Astrocyte (in vitro differentiated cells and primary cell): ENCODE measurements at places on chromosomes 4 and X. TPM values are rescaled to one million over a fixed set of nuclear protein-coding genes. Genes with fewer than 3 reads are reported as not detected.
A peak's percentile ranks its signal among the peaks of the same experiment; 100 is the strongest.

- no peak overlapping the region for H3K27ac ChIP-seq
- peaks cover 4% of the 10 kb centered on the region for H3K4me1 ChIP-seq
- no peak overlapping the region for H3K4me3 ChIP-seq
- DNase-seq, result peak; percentile 59
Measured at GRCh38 chrX:86002076-86002896, 45.1 kb downstream of the CHM start.

- peaks cover 4% of the 10 kb centered on the region for H3K4me1 ChIP-seq
- peak; percentile 41 for DNase-seq
- H3K36me3 ChIP-seq, result no peaks in the 10 kb centered on the region
Measured at GRCh38 chr4:112813790-112814189, 176.8 kb downstream of the LARP7 start.

GRCh38 chr4:123939621-123940020, 543.0 kb downstream of the SPRY1 start:
- H3K4me1 ChIP-seq, result peaks cover 3% of the 10 kb centered on the region
- H3K36me3 ChIP-seq, result no peaks in the 10 kb centered on the region
- DNase-seq, result peak; percentile 89
- no peak overlapping the region for H3K27ac ChIP-seq
- no peaks in the 10 kb centered on the region for H3K27me3 ChIP-seq
- no peak overlapping the region for H3K4me3 ChIP-seq

GABRE gene
- 1.3 and 1.8 TPM in 2 replicates for total RNA-seq

GRCh38 chr4:1590244-1590643, 93.9 kb downstream of the FAM53A start:
- H3K27me3 ChIP-seq, result no peaks in the 10 kb centered on the region
- DNase-seq, result peak; percentile 35
- H3K36me3 ChIP-seq, result no peaks in the 10 kb centered on the region
- H3K4me3 ChIP-seq, result no peak overlapping the region
- H3K27ac ChIP-seq, result no peak overlapping the region

FOXR2 gene
- not detected in 2 replicates for total RNA-seq

- no peak for DNase-seq
- no peak overlapping the region for H3K27ac ChIP-seq
- no peak overlapping the region for H3K4me3 ChIP-seq
- no peaks in the 10 kb centered on the region for H3K27me3 ChIP-seq
- H3K36me3 ChIP-seq, result no peaks in the 10 kb centered on the region
Measured at GRCh38 chr4:128583753-128584712, 225.5 kb upstream of the JADE1 start.

BCAP31 gene
- 219 and 222 TPM in 2 replicates for total RNA-seq

- H3K4me3 ChIP-seq, result no peak overlapping the region
- H3K36me3 ChIP-seq, result no peaks in the 10 kb centered on the region
- peak overlapping the region; percentile 93 for H3K27ac ChIP-seq
- peaks cover 23% of the 10 kb centered on the region for H3K4me1 ChIP-seq
- no peaks in the 10 kb centered on the region for H3K27me3 ChIP-seq
- DNase-seq, result peak; percentile 100
Measured at GRCh38 chr4:101356928-101357327, 9.6 kb upstream of the PPP3CA start.
